ENCODE measurements at places on chromosomes 5 and 9. TPM values are rescaled to one million over a fixed set of nuclear protein-coding genes. Genes with fewer than 3 reads are reported as not detected.
A peak's percentile ranks its signal among the peaks of the same experiment; 100 is the strongest.

- H3K27me3 ChIP-seq: no peaks in the 10 kb centered on the region
- peaks cover 61% of the 10 kb centered on the region for H3K36me3 ChIP-seq
- no peak overlapping the region for H3K27ac ChIP-seq
- no peak overlapping the region for H3K4me3 ChIP-seq
- no peak for DNase-seq
- peaks cover 11% of the 10 kb centered on the region for H3K4me1 ChIP-seq
Measured at GRCh38 chr5:141866096-141866495, 12.1 kb downstream of the PCDH1 start.

GRCh38 chr5:142141463-142141862 lies 32.9 kb downstream of the NDFIP1 start:
- no peaks in the 10 kb centered on the region for H3K36me3 ChIP-seq
- H3K4me3 ChIP-seq: no peak overlapping the region
- DNase-seq: no peak
- no peak overlapping the region for H3K27ac ChIP-seq
- H3K4me1 ChIP-seq: no peaks in the 10 kb centered on the region
- no peaks in the 10 kb centered on the region for H3K27me3 ChIP-seq

DNA sequence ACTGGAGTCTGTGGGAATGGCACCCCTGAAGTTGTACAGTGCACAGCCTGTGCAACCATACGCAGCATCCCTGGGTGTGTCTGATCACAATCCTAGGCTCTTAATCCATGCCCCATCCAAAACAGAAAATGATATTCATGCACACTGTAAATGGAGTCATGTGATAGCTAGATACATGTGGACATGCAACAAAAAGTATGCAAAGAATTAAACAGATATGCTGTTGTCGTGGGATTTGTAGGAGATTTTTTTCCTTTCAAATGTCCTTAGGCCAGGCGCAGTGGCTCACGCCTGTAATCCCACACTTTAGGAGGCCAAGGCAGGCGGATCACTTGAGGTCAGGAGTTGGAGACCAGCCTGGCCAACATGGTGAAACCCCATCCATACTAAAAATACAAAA lies 36.1 kb downstream of the PRRX2 start:
- no peaks in the 10 kb centered on the region for H3K36me3 ChIP-seq
- no peak overlapping the region for H3K27ac ChIP-seq
- peaks cover 33% of the 10 kb centered on the region for H3K27me3 ChIP-seq
- no peak overlapping the region for H3K4me3 ChIP-seq
- no peak for DNase-seq

- H3K4me3 ChIP-seq: no peak overlapping the region
- no peak for DNase-seq
- no peaks in the 10 kb centered on the region for H3K4me1 ChIP-seq
- H3K27ac ChIP-seq: no peak overlapping the region
- H3K27me3 ChIP-seq: no peaks in the 10 kb centered on the region
Measured at GRCh38 chr5:151647320-151647861, 39.3 kb downstream of the SPARC start.

GRCh38 chr5:157820593-157821252 lies 38.2 kb downstream of the CLINT1 start:
- H3K27me3 ChIP-seq: no peaks in the 10 kb centered on the region
- H3K4me3 ChIP-seq: no peak overlapping the region
- H3K36me3 ChIP-seq: peaks cover 13% of the 10 kb centered on the region
- H3K27ac ChIP-seq: peak overlapping the region; percentile 39

DNA sequence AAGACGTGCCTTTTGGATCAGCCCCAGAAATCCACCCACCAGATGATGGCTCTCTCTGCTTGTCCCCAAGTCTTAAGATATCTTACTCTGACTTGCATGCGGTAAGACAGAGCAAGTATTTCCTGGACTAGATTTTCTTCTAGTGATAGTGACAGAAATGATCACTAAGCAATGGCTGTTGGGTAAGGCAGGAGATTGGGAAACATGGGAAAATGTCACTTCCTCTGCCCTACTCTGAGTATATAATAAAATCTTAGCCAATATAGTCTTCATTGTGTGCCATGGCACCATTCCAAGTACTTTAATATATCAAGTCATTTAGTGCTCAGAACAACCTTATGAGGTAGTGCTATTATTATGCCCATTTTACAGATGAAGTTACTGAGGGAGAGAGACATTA lies 31.0 kb upstream of the GNA14 start:
- H3K27ac ChIP-seq: no peak overlapping the region
- no peaks in the 10 kb centered on the region for H3K36me3 ChIP-seq
- no peaks in the 10 kb centered on the region for H3K27me3 ChIP-seq
- no peak for DNase-seq

DNA sequence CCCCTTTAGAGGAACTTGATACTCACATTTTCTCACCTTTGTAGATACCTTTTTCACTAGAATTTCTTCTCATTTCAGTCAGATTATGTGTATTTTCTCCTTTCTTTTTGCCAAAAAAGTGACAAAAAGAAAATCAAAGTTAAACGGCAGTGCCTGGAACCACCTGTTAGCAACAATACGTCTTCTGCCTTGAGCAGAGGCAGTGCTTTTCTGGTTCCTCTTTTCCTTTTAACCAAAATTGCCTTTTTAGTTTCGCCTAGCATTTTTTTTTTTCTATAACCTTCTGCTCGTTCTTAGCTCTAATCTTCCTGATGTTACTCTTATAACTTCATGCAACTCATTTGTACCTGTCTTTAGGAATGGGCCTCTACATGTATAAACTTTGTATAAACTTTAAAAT lies 26.1 kb downstream of the SMIM32 start:
- no peak overlapping the region for H3K4me3 ChIP-seq
- H3K4me1 ChIP-seq: no peaks in the 10 kb centered on the region
- no peaks in the 10 kb centered on the region for H3K27me3 ChIP-seq
- peaks cover 87% of the 10 kb centered on the region for H3K36me3 ChIP-seq
- no peak for DNase-seq

DNA sequence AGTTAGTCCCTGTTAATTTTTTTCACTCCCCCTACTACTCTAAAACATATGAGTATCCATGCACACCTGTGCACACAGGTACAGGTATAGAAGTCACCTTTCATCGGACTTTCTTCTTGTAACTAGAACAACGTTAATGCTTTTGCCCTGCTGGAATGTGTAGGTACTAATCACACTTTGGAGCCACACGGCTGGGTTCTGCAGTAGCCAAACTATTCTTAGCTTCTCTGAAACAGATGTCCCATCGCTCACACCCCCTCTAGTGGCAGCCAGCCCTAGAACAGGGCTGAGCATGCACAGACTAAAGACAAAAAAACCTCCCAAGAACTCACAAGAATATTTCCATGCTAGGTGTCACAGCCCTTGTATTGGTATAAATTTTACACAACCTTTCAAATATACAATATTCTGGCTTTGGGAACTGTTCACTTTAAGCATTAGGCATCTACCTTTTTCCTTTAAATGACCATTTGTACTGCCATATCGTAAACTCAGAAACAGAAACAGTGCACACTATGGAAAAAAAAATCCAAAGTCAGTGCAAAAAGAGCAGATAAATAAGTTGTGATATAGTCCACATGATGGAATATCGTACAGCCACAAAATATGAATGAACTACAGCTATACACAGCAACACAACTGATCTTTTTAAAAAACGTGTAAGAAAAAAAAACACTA lies 64.0 kb downstream of the RETREG1 start:
- peak overlapping the region; percentile 52 for H3K27ac ChIP-seq
- H3K27me3 ChIP-seq: no peaks in the 10 kb centered on the region
- H3K4me1 ChIP-seq: peaks cover 5% of the 10 kb centered on the region
- peak; percentile 75 for DNase-seq

DNA sequence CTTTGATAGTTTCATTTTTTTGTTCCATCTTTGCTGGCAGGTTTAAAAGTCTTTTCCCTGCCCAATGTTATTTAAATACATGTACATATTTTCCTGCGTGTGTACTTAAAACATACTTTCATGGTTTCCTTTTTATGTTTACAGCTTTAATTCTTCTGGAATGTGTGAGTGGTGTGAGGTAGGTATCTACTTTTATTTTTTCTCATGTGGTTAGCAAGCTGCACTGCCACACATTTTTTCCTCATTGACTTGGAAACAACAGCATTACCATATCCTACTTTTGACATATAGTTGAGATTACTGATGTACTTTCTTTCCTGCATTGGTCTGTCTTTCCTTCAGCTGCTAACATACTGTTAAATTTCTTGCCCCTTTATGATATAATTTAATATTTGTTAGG lies 51.4 kb upstream of the COL15A1 start:
- peak overlapping the region; percentile 18 for H3K27ac ChIP-seq
- no peak for DNase-seq
- no peak overlapping the region for H3K4me3 ChIP-seq
- H3K36me3 ChIP-seq: no peaks in the 10 kb centered on the region

DNA sequence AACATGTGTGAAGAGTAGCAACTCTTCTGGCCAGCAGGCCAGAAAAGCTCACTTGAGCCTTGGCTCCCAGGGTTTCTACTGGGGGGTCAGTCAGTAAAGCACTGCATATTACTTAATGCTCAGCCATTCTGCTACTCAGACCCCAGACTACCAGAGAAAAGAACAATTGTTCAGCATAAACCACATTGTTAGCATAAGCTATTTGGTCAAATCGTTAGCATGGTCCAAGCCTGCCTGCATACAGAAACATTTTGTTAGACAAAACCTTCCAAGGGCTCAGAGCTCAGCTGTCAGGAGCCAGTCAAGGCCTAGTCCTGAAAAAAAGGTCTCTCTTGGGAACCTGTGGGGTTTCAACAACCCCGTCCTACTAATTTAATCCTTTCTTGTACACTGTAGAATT lies 449.3 kb downstream of the PRR16 start:
- H3K27me3 ChIP-seq: no peaks in the 10 kb centered on the region
- H3K4me3 ChIP-seq: no peak overlapping the region
- no peak overlapping the region for H3K27ac ChIP-seq
- no peaks in the 10 kb centered on the region for H3K4me1 ChIP-seq
- H3K36me3 ChIP-seq: no peaks in the 10 kb centered on the region

- no peaks in the 10 kb centered on the region for H3K27me3 ChIP-seq
- no peak overlapping the region for H3K4me3 ChIP-seq
- H3K4me1 ChIP-seq: no peaks in the 10 kb centered on the region
- no peak for DNase-seq
- no peak overlapping the region for H3K27ac ChIP-seq
Measured at GRCh38 chr9:4344946-4345345, 45.1 kb upstream of the GLIS3 start.

DNA sequence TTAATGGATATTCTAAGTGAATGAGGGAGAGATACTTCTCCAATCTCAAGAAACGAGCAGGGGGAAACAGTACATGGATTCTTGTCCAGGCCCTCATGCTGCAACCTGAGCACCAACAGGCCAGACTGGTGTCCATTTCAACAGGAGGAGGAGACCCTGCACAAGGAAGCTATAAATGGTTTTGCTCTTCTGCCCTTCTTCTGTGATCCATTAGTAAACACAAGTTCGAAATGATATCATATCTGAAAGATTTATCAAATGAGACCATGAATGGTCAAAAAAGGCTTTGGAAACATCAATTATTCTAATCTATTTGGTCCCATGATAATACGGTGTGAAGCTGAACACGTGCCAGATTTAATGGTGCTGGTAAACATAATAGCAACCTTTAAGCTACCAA lies 109.8 kb downstream of the NR6A1 start:
- no peak overlapping the region for H3K27ac ChIP-seq
- DNase-seq: no peak
- no peaks in the 10 kb centered on the region for H3K27me3 ChIP-seq
- peaks cover 10% of the 10 kb centered on the region for H3K4me1 ChIP-seq

DNA sequence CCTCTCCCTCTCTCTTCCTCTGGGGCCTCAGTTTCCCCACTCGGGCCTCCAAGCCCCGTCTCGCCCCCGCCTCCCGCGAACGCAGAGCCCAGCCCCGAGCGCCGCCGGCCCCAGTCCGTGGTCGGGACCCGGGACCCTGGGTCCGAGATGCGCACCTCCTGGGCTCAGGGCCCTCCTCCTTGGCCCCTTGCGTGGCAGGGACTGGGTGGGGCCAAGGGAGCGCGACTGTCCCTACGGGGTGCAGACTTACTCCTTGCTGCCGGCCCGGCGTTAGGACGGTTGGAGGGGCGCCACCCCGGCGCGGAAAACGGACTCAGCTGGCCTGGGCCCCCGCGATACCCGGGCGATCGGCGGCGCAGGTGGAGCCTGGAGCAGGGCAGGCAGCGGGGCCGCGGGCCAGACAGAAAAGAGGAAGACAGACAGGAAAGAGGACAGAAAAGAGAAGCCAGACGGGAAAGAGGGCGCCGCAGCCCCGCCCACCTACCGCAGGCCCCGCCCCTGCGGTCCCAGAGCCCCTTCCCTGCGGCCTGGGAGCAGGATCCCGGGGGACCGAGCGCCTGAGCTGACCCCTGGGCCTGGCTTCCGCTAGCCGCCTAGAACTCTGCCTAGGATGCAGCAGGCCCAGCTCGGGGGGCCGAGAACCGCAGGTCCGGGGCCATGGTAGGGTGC lies at the start of gene GBGT1:
Gene GBGT1, minus strand, starts transcription at position 411 of the 669 bp plus-strand sequence. CDS start 1,502 bp downstream, outside the sequence.
- H3K27me3 ChIP-seq: no peaks in the 10 kb centered on the region
- peak within 1 kb of the TSS; percentile 71 for H3K27ac ChIP-seq
- H3K36me3 ChIP-seq: no peaks in the 10 kb centered on the region
- peaks cover 26% of the 10 kb centered on the region for H3K4me1 ChIP-seq
- DNase-seq: peak; percentile 86

- H3K27me3 ChIP-seq: no peaks in the 10 kb centered on the region
- H3K27ac ChIP-seq: no peak overlapping the region
- H3K36me3 ChIP-seq: no peaks in the 10 kb centered on the region
- H3K4me3 ChIP-seq: no peak overlapping the region
Measured at GRCh38 chr5:139579-140442, 47.8 kb downstream of the PLEKHG4B start.

DNA sequence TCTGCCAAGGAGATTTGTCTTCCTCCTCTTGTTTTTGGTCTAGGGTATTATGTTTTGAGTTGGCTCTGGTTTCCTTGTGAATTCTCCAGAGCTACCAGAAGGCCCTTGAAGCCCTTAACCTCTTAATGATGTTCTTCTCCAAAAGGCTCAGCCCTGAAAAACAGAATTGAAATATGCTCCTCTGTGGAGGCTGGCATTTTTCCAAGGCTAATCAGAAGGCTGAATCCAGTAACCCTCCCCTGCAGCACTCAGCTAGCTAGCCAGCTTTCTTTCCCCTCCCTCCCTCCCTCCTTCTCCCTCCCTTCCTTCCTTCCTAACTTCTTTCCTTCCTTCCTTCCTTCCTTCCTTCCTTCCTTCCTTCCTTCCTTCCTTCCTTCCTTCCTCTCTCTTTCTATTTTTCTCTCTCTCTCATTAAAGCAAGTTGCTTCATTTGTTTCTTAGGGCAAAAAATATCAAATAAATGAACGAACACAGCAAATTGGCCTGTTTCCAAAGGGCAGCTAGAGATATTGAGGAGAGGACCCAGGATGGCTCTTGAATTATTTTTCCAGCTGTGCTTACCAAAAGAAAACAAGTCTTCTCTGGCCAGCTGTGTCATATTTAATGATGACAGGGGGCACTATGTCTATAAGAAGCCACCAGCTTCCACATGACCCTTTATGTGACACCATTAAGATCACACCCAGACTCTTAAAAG lies 38.7 kb downstream of the JAKMIP2 start:
- no peak overlapping the region for H3K4me3 ChIP-seq
- no peak overlapping the region for H3K27ac ChIP-seq
- no peaks in the 10 kb centered on the region for H3K4me1 ChIP-seq
- DNase-seq: peak; percentile 22

IARS1 gene
- total RNA-seq: 70.0 TPM

C9orf50 gene
- total RNA-seq: not detected

SURF2 gene
- total RNA-seq: 14.7 TPM

GDF9 gene
- total RNA-seq: 0.82 TPM

BARHL1 gene
- total RNA-seq: not detected

MSX2 gene
- total RNA-seq: 1.2 TPM

ENTREP1 gene
- total RNA-seq: 24.3 TPM

Measured in heart right ventricle (tissue), 16 donors.